ENCODE measurements at places on chromosomes 12 and 14. TPM values are rescaled to one million over a fixed set of nuclear protein-coding genes. Genes with fewer than 3 reads are reported as not detected.

CACNA1C gene
- 0.07 TPM for total RNA-seq

FLRT2 gene
- 3.0 TPM for total RNA-seq

FOXG1 gene
- total RNA-seq, result 0.20 TPM

SYT10 gene
- total RNA-seq, result not detected

KDM2B gene
- 20.3 TPM for total RNA-seq

PRICKLE1 gene
- 0.64 TPM for total RNA-seq

DIO2 gene
- total RNA-seq, result 1.9 TPM

YARS2 gene
- 29.3 TPM for total RNA-seq

SLC7A7 gene
- 20.6 TPM for total RNA-seq
